Chondrocyte (in vitro differentiated cells): ENCODE measurements at places on chromosomes 5 and 9.

GRCh38 chr5:14164164-14165163 is 21.3 kb downstream of the TRIO start:
- DNase-seq: no peak

DNA sequence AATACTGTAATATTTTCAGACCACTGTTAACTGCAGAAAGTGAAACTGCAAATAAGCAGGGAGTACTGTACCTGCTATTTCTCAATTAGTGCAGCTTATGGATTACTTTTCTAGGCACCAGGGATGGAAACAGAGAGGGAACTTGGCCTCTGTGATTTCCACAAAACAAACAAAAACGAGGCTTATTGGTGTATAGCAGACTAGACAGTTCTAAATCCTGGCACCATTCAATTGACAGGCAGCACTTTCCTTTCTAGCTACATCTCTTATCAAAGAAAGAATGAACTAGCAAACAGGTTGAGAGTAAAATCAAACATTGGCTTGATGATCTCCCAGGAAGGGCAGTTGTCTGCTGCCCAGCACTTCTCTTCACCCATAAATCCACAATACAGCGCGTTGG is 16.0 kb upstream of the IL33 start:
- no peak for DNase-seq

DNA sequence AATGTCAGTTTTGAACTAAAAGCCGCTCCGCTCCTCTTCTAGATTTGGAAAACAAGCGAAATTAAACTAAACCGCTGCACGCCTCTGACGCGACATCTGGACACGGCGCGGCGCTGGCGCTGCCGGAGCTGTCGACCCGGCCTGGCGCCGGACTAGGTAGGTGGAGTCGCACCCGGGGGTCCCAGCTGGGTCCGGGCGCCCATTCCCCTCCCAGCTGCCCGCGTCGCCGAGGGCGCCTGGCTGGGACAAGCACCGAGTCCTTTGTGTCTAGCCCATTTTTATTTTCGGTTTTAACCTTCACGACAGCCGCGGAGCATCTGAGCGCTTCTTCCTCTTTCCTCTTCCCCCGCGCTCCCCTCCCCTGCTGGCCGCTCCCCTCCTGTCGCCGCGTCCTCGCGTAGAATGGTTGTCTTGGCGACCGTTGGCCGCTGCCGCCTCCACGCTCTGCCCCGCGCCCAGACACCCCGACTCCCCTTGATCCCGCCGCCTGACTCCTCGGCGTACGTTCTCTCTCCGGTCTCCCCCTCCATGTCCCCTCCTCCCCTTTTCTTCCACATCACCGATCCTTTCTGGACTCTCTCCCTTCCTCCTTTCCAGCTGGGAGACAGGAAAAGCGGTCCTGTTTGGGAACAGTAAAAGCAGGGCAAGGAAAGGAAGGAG is 545 bp downstream of the CDKN2B-AS1 start:
- peak; percentile 93 for DNase-seq

DNA sequence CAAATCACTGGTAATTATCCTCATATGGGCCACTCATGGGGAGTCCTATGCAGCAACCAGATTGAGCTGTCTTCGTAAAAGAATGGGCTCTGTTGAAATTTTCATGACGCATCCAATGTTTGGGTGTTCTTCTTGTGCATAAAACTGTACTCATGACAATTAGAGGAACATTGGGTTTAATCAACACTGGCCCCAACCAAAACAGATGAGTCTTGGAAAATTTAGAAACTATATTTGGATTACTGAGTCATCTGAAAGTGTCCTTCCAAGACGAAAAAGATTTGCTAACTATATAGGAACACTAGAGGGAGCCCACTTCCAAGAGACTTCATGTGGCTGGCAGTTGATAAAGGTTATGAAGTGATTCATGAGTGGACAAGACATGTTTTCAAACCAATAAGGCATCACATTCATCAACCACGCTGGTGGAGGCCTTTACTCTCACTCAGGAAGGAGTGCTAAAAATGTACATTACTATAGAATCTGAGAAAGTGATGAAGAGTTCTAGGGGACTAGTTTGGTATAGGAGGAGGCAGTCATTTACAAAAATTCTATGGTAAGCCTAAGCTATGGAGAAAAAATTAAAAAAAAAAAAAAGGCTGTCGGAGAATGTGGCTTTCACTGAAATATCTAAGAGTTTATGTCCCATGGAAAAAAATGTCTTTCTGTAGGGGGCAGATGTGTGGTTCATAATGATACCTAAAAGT is 313.5 kb downstream of the PRDM9 start:
- DNase-seq: no peak
